ENCODE measurements at places on chromosomes 11 and 22.

DNA sequence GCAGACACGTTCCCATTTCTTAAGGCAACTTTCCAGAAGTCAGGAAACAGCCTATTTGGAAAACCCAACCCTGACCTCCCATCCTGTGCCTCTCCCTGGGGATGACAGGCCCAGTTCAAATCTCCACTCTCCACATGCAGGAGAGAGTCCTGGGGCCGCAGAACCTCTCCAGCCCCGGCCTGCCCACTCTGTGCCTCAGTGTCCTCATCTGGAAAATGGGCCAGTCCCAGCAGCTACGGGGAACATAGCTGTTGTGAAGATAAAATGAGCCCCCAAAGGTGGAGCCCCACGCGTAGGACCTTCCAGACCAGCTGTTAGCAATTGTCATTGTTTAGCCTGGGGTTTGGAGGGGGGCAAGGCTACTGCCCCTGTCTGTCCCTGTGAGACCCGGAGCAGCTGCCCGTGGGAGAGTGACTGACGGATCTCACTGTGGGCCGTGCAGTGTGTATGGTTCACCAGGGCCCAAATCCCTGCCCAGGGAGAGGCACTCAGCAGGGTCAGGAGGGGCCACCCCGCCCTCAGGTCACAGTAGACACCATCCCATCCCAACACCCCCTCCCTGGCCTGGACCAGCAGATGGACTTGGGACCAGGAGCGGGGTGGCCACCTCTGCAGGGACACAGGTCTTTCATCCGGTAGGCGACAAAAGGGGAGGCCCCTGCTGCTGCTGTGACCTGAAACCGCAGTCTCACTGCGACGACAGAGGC lies 145.9 kb downstream of the CTTN start:
- DNase-seq = no peak

- no peak for DNase-seq
Measured at GRCh38 chr11:72405009-72405408, 29.3 kb downstream of the CLPB start.

DNA sequence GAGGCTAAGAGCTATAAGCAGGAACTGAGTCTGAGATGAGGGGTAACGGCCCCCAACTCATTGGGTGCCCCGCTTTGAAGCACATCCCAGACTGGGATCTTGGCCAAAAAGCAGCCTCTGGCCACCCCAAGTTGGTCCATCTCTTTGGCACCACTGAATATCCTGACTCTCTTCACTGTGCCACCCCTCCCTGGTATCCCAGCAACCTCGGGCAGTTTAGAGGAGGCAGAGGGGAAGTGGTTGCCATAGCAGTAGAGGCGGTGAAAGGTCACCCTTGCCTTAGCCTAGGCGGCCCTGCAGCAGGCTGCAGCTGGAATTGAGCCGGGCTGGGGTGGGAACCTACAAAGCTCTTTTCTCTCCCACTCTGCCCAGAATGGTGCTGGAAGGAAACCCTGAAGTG lies 1.1 kb downstream of the PELI3 start:
- peak; percentile 21 for DNase-seq

DNA sequence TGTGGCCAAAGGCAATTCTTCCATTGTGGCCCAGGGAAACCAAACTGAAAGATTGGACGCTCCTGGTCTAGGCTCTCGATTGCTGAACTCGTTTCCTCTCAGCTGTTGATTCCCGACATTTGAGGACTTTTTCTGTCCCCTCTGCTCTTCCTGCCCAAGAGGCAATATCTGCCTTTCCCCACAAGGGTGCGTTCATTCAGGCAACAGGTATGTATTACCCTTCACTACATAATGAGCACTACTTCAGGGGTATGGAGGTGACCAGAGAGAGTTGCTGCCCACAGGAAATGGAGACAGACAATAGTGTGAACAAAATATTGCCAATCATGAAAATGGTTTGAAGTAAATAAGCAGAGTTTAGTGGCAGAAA lies 8.2 kb downstream of the PTH start:
- DNase-seq = peak; percentile 28

DNA sequence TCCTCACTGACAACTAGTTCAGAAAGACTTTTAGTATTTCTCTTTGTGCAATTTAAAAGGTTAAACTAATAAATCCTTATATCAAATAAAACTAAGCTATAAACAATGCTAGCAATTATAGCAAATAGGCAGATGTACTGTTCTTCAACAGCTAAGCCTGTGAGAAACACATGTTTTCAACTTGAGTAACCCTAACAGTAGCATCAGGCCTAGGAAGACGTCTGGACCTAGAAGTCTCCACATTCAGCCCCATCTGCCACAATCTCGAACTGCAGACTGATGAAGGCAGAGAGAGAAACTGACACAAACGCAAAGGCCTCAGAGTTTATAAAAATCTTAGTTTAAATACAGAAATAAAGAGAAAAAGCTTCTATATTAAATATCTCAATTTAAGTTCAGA lies 2.5 kb downstream of the ST13 start:
- no peak for DNase-seq

DNA sequence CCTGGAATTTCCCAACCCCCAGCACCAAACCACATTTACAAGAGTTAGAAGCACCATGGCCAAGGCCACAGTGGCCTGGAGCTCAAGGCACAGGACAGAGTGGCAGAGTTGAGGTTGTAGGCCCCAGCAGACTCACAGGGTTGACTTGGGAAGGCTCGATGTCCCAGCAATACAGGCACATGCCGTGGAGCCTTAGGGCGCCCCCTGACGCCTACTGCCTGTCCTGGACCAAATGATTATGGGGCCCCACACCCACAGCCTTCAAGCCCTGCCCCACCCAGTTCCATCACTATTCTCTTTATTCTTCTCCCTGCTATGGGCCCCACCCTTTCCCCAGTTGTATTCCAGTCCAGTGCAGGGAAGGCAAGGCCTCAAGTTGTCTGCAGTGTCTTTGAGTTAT lies at the start of gene CCDC179:
Gene CCDC179 (minus strand): TSS at position 234 of the 400 bp plus-strand sequence. CDS start 53 bp downstream, at position 181.
- DNase-seq = no peak

GRCh38 chr11:73760135-73760678 lies 667 bp downstream of the RAB6A start:
- DNase-seq = peak; percentile 25

- peak; percentile 61 for DNase-seq
Measured at GRCh38 chr11:125429174-125429707, 66.8 kb downstream of the FEZ1 start.

DNA sequence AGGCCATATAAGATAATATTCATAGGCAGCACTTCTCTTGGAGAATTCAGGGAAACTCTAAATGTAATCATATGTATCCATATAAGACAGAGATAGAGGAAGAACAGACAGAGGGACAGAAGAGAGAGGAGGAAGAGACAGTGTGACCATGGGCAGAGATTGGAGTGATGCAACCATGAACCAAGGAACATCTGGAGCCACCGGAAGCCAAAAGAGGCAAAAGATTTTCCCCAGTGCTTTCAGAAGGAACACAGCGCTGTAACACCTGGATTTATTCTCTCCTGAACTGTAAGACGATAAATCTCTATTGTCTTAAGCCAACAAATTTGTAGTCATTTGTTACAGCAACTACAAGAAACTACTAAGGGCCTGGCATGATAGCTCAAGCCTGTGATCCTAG lies 57.7 kb downstream of the GAB2 start:
- DNase-seq = no peak

DNA sequence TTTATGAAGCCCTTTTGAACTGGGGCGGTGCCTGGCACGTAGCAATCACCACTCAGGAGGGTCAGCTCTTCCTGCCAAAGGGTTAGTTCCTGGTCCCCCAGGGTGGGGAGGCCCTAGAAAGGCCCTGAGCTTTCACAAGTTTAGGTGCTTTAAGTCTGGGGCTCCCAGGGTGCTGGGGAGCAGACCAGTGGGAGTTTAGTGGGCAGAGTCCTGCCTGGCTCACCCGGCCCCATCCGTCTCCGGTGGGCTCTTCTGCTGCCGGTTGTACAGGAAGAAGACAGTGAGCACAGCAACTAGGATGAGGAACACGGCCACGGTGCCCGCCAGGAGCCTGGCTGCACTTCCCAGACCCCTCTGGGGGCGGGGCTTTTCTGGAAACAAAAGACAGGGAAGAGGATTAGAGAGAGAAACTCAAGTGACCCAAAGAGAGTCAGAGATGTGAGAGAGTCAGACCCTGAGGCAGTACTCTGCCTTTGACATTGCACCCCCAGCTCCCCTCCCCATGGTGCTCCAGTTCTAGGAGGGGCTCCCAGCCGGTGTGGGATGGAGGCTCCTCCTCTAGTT lies 89.3 kb downstream of the NECTIN1 start:
- no peak for DNase-seq

DNA sequence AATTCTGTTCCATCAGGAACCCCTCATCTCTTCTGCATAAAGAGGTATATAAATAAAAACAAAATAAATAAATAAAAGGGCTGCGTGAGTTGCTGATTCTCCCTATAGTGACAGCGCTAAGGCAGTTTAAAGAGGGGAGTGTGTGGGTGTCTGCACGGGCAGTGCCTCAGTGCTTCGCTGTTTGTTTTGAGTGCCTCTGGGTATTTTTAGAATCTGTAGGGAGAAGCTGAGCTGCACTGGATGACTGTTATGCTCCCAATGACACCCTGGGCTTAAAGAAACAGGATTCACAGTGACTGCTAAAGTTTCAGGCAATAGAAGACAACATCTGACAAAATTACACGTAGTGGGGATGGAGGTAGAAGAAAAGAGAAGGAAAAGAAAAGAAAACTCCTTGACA lies 38.8 kb downstream of the SLC1A2 start:
- DNase-seq = no peak

GRCh38 chr11:34341931-34342533 lies 15.8 kb downstream of the ABTB2 start:
- no peak for DNase-seq
